ENCODE measurements at places on chromosomes 7 and 10.

DNA sequence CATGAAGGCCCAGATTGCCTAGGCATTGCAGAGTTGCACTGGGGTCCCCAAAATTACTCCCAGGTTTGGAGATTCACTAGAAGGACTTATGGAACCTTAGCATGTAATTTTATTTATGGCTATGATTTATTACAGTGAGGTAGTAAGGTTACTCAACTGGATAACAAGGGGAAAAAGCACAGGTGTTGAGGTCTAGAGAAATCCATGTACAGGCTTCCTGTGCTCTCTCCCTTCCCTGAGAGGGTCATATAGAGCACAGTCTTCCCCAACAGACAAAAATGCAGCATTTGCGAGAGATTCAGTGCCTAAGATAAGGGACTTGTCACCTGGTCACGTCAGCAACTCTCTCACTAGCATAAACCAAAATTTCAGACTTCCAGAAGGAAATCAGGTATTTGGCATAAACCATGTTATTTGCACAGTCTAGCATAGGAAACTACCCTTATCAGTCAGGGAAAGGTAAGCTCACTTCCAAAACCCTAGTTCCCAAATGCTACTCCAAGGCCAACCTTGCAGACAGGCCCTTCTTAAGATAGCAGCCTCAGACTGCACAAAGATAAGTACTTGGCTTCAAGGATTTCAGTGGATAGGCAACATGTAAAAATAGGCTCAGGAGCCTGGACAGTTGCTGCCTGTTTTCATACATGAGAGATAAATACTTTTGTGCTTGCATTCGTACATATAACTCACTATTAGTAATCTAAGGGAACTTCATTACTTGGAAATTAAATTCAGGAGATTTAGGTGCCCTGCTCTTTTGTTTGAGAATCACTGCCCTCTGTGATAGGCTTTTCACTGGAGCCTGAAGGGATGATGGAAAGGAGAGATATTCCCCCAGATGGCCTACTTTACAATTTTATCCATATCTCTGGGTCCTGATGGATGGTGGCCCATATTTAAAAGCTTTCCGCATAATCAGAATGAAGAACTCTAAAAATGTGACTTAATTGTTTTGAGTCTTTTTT, 378.4 kb upstream of the LRGUK start:
- DNase-seq: no peak

- no peak for DNase-seq
Observed at GRCh38 chr10:20990604-20991003, 93.5 kb upstream of the NEBL start.

DNA sequence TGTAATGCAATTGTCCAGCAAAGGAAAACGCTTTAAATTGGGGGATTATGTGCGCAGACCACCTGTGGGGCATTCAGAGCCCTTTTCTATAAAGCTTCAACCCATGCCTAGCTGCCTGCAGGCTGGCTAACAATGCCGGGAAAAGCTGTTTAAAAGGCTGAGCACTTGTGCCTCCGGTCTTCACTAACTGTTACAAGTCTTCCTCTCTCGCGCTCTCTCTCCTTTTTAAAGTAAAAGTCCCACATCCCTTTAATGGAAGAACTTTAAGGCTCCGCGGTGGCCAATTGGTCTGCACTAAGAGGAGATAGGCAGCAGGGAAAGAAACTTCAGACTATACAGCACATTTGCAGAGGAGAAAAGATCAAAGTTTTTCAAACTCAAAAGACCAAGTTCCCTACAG, 4.6 kb downstream of the FZD8 start:
- no peak for DNase-seq

DNA sequence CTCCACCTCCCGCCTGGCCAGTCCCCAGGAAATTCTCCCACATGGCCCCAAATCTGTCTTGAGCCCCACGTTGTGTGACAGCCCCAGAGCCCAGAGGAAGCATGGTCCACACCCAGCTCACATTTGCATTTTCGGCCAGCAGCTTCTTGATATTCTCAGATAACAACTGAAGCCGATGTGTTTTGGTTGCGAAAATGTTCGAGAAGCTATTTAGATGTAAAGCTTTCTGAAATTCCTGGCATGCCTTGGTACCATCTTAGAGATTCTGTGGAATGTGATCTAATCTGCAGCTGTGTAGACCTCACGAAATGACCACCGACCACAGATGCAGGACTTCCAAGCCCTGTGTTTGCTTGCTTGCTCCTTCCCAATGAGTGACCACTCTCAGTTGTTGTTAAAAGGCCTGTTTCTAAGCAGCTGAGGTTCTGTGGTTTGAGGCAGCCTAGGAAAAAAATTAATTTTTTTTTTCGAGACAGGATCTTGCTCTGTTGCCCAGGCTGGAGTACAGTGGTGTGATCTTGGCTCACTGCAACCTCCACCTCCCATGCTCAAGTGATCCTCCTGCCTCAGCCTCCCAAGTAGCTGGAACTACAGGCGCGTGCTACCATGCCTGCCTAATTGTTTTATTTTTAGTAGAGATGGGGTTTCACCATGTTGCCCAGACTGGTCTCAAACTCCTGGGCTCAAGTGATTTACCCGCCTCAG, 8.8 kb downstream of the SLC4A2 start:
- no peak for DNase-seq

DNA sequence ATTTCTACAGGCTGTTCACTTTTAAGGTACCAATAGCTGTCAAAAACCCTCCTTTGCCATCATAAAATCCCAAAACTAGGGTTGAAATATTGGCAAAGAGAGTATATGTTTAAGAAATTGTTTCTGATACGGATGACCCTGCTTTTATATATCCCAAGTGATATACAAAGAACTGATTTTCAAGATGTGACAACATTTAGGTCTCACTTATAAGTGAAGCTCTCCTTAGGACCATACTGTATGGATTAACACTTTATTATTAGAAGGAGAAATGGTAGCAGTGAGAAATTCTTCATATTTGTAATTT, 11.0 kb upstream of the CRPPA start:
- DNase-seq: no peak

DNA sequence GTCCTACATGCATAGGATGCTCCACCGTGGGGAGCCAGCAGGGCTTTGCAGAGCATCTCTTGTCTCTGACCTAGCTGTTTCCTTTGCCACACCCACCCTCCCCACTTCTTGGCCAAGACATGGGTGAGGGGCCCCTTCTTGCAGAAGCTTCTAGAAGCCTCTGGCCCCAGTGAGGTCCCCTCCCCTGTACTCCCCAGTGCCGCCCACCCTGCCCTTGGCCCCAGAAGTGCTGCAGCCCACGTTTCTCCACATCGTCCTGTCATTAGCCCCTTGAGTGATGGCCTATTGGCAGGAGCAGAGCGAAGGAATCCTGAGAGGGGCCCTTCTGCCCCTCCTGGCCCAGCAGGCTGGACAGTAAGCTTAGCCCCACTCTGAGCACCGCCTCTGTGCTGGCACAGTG, 43.7 kb downstream of the ALOX5 start:
- DNase-seq: no peak

- no peak for DNase-seq
Observed at GRCh38 chr10:6182454-6183098, 20.2 kb upstream of the PFKFB3 start.

- DNase-seq: no peak
Observed at GRCh38 chr7:84336303-84336702, 141.7 kb upstream of the SEMA3A start.

GRCh38 chr7:139726485-139726869, 51.3 kb downstream of the HIPK2 start:
- no peak for DNase-seq

DNA sequence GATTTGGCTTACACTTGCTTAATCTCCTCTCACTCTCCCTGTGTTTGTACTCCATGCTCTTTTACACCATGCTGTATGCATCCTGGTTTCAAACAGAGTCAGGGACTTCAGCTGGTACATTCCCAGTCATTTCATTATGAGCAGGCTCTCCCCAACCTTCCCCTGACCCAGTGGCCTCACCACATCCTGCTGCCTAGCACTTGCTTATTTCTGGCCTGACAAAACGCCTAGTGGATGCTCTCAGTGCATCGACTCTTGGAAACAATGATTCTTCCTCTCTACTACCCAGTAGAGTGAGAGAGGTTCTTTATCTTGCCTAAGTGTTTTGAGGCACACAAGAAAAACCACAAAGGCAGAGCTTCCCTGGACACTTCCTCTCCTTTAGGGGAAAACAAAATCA, 63.4 kb downstream of the CAV1 start:
- no peak for DNase-seq

GRCh38 chr10:44786286-44786850, 124.8 kb upstream of the TMEM72 start:
- no peak for DNase-seq

GRCh38 chr7:142788303-142789289, 17.8 kb downstream of the PRSS2 start:
- DNase-seq: no peak

DNA sequence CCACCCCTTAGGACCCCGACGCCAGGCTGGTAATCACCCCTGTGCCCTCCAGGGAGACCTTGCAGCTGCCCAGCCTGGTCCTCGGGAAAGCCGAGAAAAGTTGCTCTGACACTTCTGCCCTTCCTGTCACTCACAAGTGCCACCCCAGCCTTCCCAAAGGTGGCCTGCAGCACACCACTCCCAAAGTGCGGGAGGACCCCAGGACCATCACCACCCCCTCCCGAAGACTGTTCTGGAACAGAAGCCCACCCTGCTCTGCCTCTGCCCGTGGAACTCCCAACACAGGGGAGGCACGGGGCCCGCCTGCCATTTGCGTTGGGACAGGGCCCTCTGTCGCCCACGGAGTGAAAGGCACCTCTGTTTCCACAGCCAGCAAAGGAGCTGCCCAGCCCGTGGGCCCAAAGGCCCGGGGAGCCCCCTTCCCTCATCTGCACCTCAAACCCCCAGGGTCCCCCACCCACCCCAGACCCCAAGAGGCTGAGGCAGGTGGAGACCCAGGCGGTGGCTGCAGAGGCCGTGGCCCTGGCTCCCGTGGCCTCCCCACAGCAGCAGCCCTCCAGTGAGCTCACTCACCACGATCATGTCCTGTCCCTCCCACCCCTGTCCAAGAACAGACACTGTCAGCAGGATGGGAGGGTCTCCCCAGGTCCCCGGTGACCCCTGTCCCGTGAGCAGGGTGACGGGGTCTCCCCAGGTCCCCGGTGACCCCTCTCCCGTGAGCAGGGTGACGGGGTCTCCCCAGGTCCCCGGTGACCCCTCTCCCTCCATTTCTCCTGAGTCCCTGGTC, 47.8 kb upstream of the PPP2R2D start:
- no peak for DNase-seq

All from renal pelvis (tissue), 12 donors.